Activated naive CD4-positive, alpha-beta T cell treated with Interleukin-2 at 50 U/mL for 16 hours (primary cell): ENCODE measurements at places on chromosomes 12 and 14.

- no peak for DNase-seq
Measured at GRCh38 chr12:58414398-58414871, 473.1 kb downstream of the ATP23 start.

GRCh38 chr12:9041321-9041720, 52.0 kb downstream of the KLRG1 start:
- no peak for DNase-seq

DNA sequence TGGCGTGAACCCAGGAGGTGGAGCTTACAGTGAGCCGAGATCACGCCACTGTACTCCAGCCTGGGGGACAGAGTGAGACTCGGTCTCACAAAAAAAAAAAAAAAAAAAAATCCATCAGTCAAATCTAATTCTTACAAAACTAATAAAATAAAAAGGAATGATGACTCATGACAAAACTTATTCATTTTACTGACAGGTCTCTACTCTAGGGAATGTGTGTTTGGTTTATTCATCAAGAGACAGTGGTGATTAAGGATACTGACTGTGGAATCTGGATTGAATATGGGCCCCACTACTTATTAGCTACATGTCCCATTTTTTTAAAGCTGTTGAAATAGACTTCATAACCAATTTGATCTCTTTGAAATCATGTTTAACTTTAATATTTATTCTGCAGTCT, 29.3 kb upstream of the GAS2L3 start:
- DNase-seq: no peak

GRCh38 chr14:75821831-75822521, 159.8 kb downstream of the TGFB3 start:
- DNase-seq: no peak

- DNase-seq: peak; percentile 60
Measured at GRCh38 chr12:94207849-94208621, 59.7 kb downstream of the PLXNC1 start.

DNA sequence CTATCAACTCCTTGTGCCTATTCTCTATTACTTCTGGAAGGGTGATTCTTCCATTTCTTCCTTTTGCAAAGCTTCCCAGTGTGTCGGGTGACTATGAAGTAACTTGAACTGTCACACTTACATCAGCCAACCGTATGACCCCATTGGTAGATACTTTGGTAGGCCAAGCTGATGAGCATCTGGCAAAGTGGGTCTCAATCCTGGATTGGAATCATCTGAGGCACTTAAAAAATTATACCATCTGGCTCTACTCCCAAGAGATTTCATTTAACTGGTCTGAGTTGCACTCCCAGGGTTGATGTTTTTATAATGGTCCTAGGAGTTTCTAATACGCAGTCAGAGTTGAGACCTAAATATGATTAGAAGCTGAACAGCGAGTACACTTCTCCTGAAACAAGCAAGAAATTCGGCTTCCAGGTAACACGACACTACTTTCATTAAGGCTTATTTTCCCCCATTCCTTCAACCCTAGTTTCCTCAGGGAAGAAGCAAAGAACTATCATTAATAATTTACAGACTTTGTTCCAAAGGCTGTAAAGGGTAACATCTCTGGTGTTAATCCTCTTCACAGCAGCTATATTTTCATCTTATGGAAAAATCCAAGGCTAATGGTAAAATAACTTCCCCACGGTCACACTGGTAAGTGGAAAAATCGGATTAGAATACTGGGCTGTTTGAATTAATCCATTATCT, 76.8 kb downstream of the PDE6H start:
- DNase-seq: no peak

DNA sequence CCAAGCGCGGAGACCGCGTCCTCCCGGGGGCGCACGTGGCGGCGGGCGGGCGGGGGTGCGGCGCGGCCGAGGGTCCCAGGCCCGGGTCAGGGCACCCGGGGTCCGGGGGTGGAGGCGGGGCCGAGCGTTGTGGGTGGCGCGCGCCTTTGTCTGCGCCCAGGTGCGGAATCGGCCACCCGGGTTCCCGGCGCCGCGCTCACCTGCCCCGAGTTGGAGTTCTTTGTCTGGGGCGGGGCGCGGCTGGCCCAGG, 50.1 kb downstream of the LRCOL1 start:
- peak; percentile 29 for DNase-seq

- DNase-seq: no peak
Measured at GRCh38 chr14:54981698-54982097, 45.2 kb downstream of the WDHD1 start.

GRCh38 chr12:107319533-107320032, 226.2 kb upstream of the CRY1 start:
- DNase-seq: peak; percentile 27

GRCh38 chr12:58196971-58197370, 255.6 kb downstream of the ATP23 start:
- no peak for DNase-seq

DNA sequence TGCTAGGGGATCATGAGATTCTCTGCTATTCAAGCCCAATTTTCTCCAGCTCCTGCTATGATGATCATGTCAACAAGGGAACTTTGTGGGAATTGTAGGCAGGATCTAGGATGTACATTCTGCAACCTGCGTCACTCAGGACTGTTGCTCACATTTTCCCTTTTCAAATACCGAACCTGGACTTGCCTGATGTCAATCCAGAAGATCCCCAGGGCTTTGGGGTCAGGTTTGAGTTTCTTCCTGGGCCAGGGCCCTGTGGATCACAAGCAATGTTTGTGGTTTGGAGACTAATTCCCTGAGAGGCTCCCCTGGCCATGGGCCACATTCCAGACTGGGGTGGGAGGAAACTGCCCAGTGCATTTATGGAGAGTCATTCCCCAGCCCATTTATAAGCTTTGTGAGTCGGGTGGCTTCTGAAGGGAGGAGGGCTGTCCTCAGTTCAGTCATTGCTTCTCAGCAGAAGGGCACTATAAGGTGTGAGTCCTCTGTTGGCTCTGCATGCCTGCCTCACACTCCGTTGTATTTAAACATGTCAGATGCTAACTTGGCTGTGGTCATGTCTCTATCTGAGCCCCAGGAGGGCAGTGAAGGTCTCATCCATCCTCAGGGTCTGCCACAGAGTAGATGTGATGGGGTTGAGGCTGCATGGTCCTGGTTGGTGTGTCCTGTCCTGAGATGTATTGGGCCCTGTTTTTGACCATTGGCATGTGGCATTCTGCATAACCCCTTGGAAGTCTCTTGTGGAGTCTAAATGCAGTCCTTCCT, 6.5 kb downstream of the KRT86 start:
- no peak for DNase-seq

DNA sequence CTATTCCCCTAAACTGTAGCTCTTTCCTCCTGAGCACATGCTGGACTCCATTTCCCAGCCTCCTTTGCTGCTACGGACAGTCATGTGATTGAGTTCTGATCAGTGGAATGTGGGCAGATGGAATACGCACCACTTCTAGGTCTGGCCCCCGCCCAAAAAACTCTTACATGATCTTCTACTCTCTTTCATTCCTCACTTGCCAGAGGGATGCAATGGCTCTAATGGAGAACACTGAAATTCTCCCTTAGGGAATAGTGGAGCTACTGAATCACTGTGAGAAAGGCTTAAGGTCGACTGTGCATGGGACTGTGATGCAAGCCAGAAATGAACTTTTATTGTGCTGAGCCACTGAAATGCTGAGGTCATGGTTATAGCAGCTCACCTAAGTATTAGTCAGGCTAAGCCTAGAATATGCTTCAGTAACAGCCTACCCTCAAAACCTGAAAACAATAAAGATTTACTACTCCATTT, 13.0 kb upstream of the TMED2 start:
- DNase-seq: no peak

DNA sequence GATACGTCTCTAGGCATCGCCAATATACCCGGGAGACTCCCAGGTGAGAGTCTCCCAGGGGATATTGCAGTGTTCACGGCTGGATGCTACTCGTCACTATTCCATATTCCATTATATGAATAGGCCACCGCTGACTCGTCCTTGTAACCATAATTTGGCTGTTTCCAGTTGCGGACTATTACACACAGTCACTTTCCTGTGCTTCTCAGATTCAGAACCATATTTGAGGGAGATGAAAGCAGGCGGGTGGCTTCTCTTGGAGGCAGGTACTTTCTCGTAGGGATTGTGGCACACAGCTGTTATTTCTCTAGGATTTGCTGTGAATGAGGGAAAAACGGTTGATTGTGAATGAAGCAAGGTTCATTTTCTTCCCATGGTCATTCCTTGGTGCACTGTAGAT, 73.0 kb downstream of the ADGRD1 start:
- no peak for DNase-seq

DNA sequence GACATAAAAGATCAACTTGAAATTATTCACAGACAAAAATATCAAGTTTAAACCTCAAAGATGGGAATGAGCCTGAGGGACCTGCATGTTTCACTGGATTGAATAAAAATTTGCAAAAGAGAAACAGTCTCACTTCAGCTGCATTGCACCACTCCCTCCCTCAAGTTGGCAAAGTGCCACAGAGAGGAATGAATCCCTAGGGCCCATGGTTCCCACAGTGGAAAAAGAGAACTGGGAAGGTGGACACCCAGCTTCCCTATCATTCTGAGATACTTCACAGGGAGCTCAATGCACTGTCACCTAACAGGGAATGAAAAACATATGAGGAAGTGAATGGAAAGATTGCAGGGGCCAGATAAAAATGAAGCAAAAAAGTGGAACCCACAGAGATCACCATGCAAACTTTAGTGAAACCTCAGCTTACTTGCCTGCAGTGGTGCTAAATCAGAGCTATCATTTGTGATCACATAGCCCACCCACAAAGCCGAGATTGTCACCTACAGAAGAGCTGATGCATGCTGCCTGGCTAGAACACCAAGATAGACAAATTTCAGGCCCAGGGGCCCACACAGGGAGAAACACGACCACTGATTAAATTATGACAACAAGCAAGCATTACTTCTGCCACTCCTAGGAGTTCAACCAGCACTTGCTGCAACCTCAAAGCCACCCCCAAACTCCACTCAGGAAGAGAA, 911.3 kb downstream of the LRFN5 start:
- DNase-seq: no peak

DNA sequence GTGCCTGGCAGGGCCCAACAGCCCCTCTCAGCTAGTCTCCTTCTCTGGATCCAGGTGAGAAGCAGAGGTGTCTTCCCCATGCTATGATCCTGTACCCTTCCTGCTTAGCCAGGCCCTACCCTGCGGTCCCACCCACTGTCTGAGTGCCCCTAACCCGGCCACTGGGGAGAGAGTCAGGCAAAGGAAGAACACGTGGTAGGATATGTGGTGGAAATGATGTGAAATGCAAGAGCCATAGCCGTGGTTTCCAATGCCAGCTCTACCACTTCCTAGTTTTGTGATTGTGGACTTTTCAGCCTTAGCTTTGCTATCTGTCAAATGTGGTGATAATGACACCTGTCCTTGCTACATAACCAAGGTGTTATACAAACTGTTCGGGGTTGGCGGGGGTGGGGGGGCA, 15.8 kb downstream of the KRT2 start:
- no peak for DNase-seq

DNA sequence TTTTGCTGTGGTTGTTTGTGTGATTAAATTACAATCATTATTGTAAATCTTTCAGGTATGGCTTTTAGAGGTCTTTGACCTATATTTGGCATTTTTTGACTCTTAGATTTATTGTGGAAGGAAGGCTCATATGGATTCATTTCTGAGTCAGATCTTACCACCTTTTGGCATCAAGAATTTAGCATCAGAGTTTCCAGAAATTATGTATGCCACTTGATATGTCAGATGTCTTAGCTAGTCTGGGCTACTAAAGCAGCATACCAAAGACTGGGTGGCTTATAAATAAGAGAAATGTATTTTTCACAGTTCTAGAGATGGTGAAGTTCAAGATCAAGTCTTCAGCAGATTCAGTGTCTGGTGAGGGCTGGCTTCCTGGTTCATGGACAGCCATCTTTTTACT, 129.5 kb upstream of the PZP start:
- DNase-seq: no peak

DNA sequence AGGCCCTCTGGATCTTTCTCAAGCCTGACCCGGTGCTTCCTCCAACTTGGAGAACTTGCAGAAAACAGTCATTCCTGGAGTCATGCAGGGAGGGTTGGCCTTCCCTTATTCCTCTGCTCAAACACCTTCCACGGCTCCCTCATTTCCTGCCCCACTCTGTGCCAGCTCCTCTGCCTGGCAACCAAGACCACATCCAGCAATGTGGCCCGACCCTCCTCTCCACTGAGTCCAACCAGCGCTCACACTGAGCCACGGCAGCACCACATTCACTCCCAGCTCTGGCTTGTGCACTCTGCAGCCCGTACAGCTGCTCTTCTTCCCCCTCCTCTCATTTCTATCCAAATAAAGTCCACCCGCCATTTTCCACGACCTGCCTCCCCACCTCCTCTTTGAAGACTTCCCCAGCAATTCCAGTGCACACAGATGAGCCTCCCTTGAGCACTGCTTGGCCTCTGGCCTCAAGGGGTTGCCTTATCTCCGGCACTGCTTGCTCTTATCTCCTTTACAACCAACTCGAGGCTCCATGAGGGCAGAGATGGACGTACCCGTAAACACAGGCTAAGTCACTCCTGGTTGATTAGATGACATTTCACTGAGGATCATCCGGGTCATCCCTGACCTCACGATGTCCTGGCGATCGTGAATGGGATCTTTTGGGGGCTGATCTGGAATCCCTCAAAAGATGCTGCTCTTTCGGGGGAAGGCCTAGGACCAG, 5.4 kb downstream of the PGF start:
- no peak for DNase-seq

GRCh38 chr12:96335270-96335669, 65.0 kb downstream of the CDK17 start:
- DNase-seq: no peak

DNA sequence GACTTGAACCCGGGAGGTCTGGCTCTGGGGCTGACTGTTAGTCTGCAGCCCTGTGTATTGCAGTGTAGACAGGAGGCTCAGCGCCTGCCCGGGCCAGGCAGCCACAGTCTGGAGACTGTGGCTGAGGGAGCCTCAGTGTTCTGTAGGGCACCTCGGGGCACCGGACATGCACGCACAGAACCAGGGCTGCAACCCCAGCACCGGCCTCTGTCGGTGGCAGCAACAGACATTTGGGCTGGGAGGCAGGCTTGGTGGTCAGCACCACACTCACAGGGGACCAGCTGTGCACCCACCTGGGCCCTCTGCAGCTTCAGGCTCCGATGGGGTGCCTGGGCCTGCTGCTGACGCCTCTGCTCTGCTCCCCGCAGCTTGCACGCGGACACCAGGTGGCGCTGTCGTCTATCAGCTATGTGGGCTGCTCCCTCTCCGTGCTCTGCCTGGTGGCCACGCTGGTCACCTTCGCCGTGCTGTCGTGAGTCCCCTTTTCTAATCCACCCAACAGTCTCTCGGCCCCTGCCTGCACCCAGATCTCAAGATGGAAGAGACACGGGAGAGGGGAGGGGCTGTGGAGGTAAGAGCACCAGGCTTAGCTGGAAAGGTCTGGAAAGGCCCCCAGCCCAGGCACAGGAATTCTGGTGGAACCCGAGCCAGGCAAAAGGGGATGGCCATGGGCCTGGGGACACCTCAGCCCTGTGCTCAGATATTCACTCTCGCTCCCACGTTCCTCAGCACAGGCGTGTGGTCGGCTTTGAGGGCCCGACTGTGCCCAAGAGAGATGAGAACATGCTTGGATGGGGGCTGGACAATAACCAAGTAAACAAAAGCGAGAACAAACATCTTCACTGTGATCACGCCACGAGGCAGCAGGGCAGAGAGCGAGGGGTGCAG, 151.0 kb downstream of the ADGRD1 start:
- DNase-seq: peak; percentile 85

- no peak for DNase-seq
Measured at GRCh38 chr14:81982046-81982445, 448.4 kb upstream of the SEL1L start.
